Renal cortical epithelial cell (primary cell): ENCODE measurements at places on chromosomes 4 and X.
A peak's percentile ranks its signal among the peaks of the same experiment; 100 is the strongest.

GRCh38 chr4:74548561-74548960, 103.6 kb downstream of the AREG start:
- no peak for DNase-seq

- DNase-seq = no peak
Measured at GRCh38 chr4:38392223-38392855, 271.7 kb upstream of the KLF3 start.

DNA sequence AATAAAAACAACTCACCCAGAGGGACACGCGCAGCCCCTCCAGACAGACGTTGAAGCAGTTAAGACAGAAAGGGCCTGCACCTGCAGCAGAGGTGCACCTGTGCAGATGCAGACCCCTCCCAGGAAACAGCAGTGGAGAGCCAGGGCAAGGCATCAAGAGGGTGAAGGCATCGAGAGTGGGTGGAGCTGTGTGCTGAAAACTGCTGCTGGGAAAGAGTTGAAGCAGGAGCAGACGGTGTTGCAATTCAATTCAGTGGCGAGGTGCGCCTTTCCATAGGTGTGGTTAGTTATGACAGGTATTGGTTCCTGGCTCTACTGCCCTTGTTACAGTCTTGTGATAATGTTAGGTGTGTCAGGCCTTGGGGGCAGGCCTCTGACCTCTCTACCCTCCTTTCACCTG, 16.7 kb downstream of the LETM1 start:
- DNase-seq = no peak

- DNase-seq = no peak
Measured at GRCh38 chr4:825063-825970, 612 bp downstream of the CPLX1 start.

- no peak for DNase-seq
Measured at GRCh38 chr4:185011408-185011807, 6.9 kb upstream of the HELT start.

- peak; percentile 98 for DNase-seq
Measured at GRCh38 chr4:87011340-87012034, 76.7 kb downstream of the AFF1 start.

DNA sequence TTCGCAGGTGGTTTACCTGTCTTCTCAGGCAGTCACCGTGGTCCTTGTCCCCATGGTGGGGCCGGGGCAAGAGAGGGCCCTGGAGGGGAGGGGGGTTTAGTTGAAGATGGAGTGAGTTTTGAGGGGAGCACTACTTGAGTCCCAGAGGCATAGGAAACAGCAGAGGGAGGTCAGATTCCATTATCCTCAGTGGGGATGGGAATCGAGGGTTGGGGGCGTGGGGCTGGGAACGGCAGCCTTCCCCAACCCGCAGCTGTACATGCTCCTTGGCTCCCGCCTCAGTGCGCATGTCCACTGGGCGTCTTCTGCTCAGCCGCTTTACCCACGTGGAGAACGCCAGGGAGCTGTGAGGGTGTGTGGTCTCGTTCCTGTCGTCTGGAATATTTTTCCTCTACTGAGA, at the start of gene GAGE10:
TSS of gene GAGE10 (plus strand) at position 301 of the 400 bp plus-strand sequence. CDS start 1,214 bp downstream, outside the sequence.
- no peak for DNase-seq
